ENCODE measurements at places on chromosomes 12 and 14.

GRCh38 chr14:68232300-68233055, 412.9 kb downstream of the RAD51B start:
- DNase-seq: peak; percentile 85

DNA sequence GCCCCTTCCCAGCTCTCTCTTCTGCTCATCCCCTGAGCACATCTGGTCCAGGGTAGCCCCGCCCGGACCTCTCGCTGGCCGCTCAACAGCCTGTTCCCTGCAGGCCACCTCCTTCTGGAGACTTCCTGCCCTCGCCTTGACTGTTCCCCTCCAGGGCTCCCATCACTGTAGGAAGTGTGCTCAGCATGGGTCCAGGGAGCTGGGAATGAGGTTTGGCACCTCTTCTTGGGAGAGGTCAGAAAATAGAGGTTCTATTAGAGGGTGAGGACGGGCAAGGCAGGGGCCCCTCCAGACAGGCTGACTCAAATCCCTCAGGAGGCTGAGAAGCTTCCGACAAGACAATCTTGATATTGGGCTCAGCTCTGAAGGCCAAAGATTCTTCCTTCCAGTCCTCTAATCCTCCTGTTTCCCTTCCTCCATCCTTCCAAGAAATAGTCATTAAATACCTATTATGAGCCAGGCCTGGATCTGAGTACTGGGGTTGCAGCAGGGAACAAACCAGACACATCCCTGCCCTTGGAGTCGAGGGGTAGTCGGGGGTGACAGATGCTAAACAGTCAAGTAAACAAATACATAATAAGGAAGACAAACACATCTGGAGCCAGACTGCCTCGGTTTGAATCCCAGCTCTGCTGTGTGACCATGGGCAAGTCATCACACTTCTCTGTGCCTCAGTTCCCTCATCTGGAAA, 30.6 kb downstream of the CMKLR1 start:
- no peak for DNase-seq

DNA sequence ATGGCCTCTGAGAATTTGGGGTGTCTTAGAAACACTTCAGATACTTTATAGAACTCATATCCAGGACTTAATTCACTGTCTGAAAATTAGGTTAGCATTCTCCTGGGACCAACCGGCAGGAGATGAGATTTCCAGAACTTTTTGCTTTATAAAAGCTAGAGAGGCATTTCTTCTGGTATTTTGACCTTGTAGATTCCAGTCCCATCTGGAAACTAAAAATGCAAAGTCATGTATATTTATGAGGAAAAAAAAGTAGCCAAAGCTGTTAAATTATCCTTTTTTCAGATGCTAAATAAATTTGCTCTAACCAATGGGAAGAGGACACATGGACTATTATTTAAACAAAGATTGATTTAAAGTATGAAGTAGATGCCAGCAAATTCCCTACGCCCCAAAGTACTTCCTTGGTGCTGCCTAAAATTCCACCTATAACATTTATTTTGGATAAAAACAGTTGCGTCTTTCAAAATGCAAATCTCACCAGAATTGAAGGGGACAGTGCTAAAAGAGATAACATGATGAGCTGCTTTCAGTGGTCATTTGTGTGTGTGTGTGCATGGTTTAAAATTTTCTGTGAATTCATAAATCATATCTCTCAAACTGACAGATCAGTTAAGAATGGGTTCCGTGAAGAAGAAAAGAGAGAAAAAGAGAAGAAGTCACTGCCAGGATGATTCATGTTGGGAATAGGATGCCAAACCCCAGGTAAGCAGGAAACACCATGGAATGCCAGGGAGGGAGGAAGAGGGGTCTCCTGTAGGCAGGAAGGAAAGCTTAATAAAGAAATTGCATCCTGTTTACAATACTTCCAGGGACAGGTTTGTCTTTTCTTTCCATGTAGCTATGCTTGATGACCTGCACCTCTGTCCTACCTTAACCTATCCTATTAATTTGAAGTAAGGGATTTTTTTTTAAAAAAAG, 97.7 kb upstream of the RGS6 start:
- DNase-seq: no peak

DNA sequence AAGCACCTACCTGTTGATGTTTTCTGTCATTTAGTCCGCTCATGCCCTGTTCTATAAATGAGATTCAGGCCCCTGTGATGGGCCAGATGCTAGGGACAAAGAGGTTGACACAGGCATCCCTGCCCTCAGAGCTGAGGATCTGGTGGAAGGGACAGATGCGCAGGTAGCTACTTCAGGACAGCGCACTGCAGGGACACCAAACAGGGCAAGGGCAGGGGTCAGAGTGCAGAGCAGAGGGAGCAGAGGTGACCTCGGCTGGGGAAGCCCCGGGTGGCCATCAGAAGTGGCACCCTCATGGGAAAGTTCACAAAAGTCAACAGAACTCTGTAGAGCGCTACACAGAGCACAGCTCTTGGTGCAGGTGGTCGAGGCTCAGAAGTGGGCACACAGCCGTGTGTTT, 5.6 kb upstream of the PNMA1 start:
- no peak for DNase-seq

GRCh38 chr12:13547283-13547682, 350.8 kb downstream of the EMP1 start:
- no peak for DNase-seq

DNA sequence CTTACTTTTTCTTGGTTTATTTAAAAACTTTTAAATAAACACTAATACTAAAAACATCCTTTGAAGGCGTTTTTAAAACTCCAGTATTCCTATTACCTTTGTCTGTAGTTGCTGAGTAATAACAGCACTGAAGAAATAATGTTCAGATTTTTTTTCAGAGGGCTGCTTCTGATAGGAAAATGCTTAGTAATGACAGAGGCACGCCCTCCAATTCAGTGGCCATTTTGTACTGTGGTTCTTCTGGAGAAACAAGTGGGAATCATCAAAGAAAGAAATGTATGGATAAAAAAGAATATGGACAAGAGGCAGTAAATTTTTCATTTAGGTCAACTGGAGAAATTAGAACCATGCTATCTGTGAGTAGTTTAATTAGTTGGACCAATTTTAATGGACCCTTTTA, 13.6 kb downstream of the VEZT start:
- DNase-seq: no peak

DNA sequence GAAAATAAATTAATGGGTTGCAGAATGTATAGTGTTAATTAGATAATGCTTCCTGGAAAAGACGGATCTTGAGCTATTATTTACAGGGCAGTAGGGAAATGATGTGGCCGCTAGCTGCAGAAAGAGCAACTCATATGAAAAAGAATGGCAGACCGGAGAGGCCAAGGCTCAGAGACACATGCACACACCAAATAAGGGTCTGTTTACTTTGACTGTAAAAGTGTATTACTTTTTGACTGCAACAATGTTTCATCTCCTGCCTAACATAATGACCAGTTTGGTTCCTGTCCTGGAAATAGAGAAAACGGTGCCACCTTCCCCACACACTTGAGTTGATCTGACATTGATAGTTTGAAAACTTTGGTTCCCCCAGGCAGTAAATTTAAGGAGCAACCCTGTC, 290.9 kb downstream of the CACNA1C start:
- DNase-seq: no peak

- DNase-seq: no peak
These were observed 5.6 kb downstream of the CLEC14A start for GRCh38 chr14:38250331-38250730.

GRCh38 chr12:106914796-106915634, 40.7 kb upstream of the TMEM263 start:
- no peak for DNase-seq

GRCh38 chr14:56341766-56342493, 223.7 kb downstream of the PELI2 start:
- no peak for DNase-seq

All from SJSA1 (cell line).